ENCODE measurements at places on chromosomes 6 and 20.

- peak; percentile 85 for DNase-seq
Measured at GRCh38 chr6:2376429-2377355, 131.3 kb upstream of the GMDS start.

DNA sequence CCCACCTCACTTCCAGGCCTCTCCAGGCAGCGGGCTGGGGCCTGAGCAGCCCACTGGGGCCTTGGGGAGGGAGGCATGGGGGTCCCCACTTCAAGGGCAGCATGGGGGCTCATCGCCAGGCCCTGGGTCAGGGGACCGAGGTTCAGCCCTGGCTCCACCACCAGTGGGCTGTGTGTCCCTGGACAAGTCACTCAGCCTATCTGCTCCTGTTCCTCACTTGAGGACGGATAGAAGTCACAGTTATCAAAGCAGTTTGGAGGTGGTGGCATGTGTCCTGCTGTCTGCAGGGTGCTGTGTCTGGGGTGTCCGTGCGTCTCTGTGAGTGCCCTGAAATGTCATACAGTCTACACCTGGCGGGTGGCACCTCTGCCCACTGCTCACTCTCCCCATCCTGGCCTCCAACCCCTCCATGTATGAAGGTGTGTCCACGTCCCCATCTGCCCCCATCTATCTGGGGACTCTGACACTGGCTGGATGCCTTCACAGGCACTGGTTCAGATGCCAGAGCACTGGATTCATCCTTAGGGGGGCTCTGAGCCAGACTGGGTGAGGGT lies 3.6 kb downstream of the EEF1A2 start:
- DNase-seq = no peak

- DNase-seq = no peak
Measured at GRCh38 chr20:34337544-34337943, 25.5 kb upstream of the ITCH start.

DNA sequence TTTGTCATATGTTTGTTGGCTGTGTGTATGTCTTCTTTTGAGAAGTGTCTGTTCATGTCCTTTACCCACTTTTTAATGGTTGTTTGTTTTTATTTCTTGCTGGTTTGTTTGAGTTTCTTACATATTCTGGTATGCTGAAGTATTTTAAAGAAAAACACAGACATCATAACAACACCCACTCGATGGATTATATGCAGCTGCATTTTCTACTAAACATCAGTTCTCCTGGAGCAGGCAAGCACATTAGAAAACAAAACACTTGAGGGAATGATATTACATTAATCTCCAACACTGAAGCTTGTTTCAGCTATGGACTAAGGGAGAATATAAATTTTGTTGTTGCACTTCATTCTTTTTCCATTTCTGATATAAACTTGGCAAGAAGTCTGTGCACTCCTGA lies 42.5 kb upstream of the RFPL4B start:
- DNase-seq = no peak

DNA sequence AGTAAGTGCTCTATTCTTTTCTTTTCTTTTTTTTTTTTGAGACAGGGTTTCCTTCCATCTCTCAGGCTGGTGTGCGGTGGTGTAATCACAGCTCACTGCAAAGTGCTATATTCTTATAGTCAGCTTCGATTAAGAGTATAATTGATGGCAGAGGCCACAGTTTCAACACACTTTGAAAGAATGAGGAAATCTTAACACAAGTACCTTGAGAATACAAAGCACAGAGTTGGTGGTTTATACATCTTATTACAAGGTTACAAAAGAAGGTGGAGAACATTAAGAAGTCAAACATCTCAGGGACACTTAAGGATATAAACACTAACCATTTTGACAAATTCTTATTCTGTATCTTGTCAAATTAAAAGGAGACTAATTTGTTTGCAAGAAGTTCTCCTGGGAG lies 180.5 kb downstream of the SOD2 start:
- no peak for DNase-seq

GRCh38 chr6:15854826-15855710 lies 192.2 kb upstream of the DTNBP1 start:
- DNase-seq = no peak

DNA sequence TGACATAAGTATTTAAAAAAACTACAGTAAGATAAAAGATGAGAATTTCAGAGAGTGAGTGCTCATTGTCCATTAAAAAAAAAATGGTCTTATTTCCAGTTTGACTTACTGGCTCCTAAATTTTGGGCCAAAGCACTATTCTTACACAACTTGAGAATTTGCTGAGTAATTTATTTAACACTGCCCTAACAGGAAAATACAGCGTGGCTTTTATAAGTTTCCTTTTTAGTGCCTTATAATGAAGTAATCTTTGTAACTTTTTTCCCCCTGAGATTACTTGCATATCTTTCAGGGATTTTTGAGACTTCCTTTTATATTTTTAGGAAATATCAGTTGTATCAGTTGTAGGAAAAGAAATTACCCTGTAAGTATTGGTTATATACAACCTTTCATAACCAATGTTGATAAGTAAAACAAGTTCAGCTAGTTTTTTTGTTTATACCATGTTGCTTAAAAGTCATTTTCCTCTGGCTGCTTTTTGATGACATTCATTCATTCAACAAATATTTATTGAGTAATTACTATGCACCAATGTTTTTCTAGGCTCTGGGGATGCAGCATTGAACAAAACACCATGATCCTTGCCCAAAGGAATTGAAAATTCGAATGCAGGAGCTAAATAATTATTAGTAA lies 106.4 kb upstream of the SGK1 start:
- DNase-seq = no peak

DNA sequence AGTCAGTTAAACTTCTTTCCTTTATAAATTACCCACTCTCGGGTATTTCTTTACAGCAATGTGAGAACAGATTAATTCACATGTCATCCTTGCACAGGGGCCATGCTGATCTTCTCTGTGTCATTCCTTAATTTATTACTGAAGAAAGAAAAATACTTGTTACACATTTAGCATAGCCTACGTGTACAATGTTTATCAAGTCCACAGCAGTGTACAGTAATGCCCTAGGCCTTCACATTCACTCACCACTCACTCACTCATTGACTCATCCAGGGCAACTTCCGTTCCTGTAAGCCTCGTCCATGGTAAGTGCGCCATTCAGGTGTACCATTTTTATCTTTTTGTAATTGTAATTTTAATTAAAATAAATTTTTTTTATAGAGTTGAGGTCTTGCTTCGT lies 73.6 kb downstream of the RSPH3 start:
- DNase-seq = peak; percentile 43

GRCh38 chr6:159640322-159640721 lies 52.7 kb downstream of the SOD2 start:
- DNase-seq = no peak

GRCh38 chr20:2760297-2760951 lies 40.0 kb downstream of the CPXM1 start:
- DNase-seq = no peak

DNA sequence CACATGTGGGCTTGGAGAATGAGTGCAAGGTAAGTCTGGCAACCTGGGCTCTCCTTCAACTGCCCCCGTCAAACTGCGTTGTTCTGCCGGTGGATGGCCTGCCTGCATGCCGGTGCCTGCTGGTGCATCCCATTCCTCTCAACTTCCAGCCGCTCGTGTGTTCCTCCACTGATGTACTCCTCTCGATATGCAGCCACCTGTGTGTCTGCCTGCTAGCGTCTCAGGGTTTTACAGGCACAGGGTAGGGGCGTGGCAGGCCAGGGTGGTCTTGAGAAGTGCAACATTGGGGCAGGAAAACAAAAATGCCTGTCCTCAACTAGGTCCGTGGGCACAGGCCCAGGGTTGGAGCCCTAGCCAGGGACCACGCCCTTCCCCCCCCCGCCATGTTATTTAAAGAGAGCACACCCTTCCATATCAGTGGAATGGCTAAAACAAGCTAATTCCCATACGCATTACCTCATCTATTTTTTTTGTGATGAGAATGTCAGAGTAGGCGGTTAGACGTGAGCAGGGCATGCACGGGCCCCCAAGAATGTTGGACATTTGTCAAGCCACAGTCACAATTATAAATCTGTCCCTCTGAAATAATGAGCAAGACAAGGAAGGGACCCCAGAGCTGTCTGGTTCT lies 33.2 kb downstream of the SERPINB6 start:
- no peak for DNase-seq

DNA sequence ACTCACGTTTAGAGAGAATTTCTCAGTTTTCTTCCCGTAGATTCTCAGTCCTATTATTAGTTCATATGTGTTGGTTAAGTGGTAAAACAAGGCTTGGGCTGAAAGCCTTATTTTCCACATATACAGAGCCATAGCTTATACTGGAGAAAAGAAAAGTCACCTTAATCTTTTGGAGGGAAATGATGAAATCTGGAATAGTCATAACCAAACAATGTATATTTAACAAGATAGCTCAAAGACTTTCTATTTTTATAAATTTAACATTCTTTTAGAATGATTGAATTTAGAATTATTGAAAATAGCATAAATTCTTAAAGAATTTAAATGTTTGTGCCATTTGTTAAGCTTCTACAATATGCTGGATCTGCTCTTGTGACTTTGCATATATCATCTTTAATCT lies 85.8 kb downstream of the CDKAL1 start:
- DNase-seq = no peak

DNA sequence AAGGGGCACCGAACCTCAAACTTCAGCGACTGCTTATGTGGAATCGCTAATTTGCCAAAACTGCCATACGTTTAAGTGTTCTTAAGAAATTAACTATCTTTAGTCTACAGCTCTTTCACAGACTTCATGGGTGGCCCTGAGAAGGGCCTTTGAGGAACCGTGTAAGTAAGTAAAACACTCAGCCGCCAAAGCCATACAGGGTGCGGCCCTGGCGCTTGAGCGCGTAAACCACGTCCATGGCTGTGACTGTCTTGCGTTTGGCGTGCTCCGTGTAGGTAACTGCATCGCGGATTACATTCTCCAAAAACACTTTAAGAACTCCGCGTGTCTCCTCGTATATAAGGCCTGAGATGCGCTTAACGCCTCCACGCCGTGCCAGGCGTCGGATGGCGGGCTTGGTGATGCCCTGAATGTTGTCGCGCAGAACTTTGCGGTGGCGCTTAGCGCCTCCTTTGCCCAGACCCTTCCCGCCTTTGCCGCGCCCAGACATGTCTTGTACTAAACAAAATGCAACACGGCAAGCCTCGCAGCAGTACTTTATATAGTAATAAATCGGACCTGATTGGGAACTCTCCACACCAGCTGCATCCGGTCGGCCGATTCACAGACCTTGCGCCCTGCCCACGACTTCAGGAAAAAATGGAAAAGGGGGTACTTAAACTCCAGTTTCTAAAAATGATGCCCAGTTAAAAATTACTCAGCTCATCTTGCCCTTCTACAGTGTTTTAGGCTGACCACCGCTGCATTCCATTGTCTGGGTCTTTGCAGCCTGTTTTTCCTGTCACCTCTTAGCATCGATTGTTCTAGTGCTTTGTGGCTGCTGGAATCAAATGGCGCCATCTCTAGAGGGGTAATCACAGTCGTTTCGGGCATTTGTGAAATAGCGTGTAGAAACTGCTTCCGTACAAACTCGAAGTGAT lies 38.9 kb downstream of the OR2B2 start:
- peak; percentile 88 for DNase-seq

DNA sequence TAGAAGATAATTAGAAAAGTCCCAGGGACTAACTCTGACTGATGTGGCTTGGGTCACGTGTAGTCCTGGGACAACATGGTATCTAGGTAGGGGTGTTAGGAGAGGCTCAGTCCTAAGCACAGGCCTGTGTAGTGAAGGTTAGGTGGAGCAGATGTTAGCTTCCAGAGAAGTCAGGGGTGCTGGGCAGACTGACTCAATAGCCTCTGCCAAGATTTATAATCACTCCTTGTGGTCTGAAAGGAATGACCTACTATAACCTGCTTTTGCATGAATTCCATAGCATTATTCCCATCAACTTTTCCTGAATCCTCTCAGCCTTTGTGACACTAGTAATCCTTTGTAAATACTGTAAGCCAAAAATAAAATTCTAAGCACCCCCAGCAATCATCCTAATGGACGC lies 10.2 kb upstream of the PEX7 start:
- no peak for DNase-seq

DNA sequence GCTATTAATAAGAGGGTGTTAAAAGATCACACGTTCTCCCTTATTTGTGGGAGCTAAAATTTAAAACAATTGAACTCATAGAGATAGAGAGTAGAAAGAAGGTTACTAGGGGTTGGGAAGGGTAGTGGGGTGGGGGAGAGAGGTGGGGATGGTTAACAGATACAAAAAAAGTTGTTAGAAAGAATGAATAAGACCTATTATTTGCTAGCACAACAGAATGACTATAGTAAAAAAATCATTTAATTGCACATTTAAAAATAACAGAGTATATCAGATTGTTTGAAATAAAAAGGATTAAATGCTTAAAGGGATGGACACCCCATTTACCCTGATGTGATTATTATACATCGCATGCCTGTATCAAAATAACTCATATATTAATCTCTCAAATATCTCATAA lies 43.3 kb upstream of the STMND1 start:
- DNase-seq = no peak

- DNase-seq = no peak
Measured at GRCh38 chr6:4496284-4496683, 279.9 kb upstream of the CDYL start.

DNA sequence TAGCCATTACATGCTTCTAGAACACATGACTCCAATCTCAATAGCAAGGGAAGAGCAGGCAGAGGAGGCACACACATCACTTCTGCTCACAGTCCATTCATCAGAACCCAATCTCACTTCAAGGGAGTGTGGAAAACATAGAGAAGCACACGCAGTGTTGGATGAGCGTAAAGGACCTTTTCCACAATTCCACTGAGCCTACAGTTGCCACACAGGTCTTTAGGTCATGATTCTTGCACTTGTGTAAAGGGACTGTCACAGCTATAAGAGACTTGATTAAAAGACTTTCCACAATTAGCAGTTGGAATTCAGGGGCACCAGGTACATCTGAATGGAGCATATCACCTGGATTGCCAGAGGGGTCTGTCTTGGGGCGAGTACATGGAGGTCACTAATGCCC lies 86.2 kb downstream of the TBC1D7 start:
- DNase-seq = no peak

- peak; percentile 51 for DNase-seq
Measured at GRCh38 chr6:152897807-152898399, 84.9 kb downstream of the FBXO5 start.

- DNase-seq = peak; percentile 52
Measured at GRCh38 chr6:28789553-28790083, 134.2 kb downstream of the TRIM27 start.

DNA sequence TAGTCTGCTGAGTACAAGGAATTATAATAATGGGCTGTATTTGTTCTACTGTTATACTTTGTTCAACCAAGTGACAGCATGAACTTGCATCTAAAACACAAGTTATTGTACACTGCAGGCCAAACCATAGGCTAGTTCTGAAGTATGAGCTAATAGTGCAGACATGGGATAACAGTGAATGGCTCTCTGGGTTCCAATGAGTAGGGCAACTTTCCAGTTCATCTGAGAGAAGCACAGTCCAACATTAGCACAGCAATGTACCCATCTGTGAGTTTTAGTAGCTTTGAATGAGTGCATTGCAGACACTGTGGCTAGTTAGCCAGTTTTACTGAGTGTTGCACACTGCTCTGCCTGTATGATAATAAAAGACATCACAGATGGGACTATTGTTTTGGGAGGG lies 56.5 kb upstream of the FUT9 start:
- DNase-seq = no peak

Data from SJSA1 (cell line).